ENCODE measurements at places on chromosomes 1 and 21. TPM values are rescaled to one million over a fixed set of nuclear protein-coding genes. Genes with fewer than 3 reads are reported as not detected.

Gene NID1
- 158 TPM for total RNA-seq

Gene HSD3B1
- total RNA-seq, result not detected

DNA sequence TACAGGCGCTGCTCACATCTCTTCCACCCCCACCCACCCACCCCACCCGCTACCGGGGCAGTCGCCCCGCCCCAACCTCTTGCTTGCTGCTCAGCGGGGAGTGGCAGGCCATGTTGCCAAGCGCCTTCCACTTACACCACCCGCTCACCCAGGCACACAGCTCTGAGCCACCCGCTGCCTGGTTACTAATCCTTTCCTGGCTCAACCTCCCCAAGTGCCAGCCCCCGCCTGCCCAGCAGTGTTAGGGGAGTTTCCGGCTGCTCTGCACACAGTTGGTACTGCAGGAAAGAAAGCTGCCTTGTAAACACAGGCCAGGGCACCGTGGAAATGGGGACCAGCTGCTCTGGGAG is 56.2 kb downstream of the LACTBL1 start:
- DNase-seq, result peak; percentile 94

Gene MCOLN2
- not detected for total RNA-seq

GRCh38 chr1:39539252-39539790 is 37.3 kb downstream of the PABPC4 start:
- DNase-seq, result peak; percentile 77

DNA sequence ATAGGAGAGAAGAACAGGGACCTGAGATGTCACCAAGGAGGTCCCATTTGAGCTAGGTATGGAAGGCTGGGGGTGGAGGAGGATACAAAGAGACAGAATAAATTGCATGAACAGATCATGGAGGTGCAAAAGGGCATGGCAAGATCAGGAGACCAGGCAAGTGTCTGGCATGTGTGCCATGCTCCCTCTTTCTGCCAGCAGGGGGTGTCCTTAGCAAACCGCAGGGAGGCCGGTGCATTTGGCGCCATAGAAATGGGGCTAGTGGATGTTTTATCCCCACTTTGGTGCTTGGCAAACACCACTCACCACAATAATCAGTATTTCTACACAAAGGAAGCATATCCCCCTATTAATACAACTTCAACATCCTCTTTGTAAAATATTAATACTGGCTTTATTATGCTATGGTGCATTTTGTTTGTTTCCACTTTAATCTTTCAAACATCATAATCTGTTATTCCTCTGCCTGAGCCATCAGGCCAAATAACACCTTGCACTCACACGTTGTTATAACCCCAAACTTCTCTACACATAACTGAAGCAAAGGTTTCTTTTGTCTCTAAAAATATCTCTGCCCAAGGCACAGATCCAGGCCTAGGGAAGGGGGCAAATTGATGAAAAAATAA is 25.9 kb downstream of the S100A6 start:
- peak; percentile 33 for DNase-seq

DNA sequence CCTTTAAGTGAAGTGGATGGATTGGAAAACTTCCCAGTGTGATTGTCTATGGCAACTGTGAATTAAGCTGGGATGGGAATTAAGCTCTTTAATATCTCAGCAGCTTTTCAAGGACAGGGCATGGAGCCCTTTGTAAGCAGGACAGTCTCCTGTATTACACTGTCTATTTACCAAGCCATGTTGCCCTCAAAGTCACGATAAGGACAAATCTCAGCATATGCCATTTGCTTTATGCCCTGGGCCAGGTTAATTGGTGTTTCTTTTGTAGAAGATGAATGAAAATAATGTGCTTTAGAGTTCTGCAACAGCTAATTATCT is 17.6 kb downstream of the UTP25 start:
- DNase-seq, result no peak

DNA sequence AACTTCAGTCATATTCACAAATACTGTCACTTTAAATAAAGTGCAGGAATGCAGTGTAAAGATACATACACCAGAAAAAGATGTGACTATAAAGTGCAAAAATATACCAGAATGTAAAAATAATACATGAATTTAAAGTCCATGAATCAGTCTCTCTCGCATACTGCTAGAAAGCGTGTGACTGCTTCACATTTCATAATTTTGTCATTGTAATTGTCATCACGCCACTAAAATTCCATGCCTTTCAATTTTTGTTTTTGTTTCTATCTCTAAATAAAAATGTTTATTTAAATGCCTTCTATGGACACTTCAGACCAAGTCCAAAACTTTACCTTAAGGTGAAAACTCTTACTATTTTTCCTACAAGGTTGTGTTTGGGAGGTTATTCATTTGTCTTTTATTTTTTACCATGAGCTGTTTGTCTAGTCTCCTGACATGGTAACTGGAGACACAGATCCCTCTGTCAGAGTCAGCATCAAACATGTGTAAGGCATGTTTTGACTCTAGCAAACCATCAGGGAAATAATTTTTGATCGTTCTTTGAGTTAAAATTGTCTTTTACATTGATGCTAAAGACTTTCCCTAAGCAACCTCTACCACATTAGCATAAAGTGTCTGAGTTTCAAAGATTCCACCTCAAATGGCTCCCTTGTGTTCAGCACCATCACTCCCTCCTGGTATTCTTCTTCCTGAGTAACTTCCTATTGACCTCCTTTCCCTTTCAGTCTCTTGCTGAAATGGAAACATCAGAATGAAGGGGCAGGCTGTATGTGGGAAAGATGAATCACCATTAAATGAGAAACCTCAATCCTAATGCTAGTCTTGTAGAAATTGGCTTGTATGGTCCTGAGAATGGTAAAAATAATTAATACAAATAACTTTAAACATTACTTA is 14.0 kb upstream of the AIM2 start:
- no peak for DNase-seq

Data from tongue (tissue), 3 donors.